Inflammatory macrophage (primary cell): ENCODE measurements at places on chromosomes 13 and 19.

GRCh38 chr19:46660551-46661019 is 397 bp downstream of the DACT3 start:
- no peak for DNase-seq

GRCh38 chr19:4064149-4064495 is 2.6 kb downstream of the ZBTB7A start:
- DNase-seq = no peak

- DNase-seq = no peak
Observed at GRCh38 chr19:40716031-40716481, 630 bp downstream of the COQ8B start.

- no peak for DNase-seq
Observed at GRCh38 chr19:46903458-46903857, 42.7 kb downstream of the ARHGAP35 start.

GRCh38 chr13:36105726-36106125 is 25.5 kb downstream of the DCLK1 start:
- no peak for DNase-seq

DNA sequence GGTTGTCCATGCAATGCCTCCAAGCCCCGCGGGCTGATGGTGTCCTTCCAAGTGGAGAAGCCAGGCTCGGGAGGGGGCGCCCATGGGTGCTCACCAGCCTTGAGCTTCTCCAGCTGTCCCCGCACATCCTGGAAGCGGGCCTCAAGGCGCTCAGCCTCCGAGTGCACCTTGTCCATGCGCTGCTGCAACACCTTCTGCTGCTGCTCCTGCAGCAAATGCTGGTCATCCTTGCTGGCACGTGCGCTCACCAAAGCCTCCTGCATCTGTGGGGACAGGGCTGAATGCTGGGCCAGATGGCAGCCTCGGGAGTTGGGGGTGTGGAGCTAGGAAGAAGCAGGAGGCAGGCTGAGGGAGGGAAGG is 22.8 kb upstream of the EMP3 start:
- DNase-seq = no peak

DNA sequence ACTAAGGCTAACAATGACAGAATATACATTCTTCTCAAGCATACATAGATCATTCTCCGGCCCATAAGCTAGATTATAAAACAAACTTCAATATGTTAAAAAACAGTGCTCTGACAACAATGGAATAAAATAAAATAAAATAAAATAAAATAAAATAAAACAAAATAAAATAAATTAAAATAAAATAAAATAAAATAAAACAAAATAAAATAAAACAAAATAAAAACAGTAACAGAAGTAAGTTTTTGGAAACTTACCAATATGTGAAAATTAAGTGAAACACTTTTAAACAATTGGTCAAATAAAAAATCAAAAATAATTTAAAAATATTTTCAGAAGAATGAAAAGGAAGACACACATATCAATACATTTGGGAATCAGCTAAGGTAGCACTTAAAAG is 1785.8 kb upstream of the PCDH20 start:
- DNase-seq = no peak

DNA sequence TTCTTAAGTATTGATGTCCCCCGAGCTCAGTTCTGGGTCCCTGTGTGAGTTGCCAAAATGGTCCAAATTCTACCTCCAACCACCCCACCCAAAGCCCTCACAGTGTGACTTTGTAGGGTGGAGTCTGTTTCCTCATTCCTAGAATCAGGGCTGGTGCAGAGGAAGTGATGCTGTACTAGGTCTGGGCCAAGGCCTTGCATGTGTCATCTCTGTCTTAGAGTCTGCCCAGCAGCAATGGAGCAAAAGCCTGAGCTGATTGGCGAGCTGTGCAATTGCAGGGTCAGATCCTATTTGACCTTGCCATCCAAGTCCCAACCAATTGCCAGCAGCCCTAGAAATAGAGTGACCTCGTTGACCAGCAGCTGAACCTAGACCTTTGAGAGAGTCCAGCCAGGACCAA is 97.0 kb upstream of the ANKRD10 start:
- peak; percentile 47 for DNase-seq

- DNase-seq = no peak
Observed at GRCh38 chr13:60608954-60609353, 211.9 kb downstream of the TDRD3 start.

DNA sequence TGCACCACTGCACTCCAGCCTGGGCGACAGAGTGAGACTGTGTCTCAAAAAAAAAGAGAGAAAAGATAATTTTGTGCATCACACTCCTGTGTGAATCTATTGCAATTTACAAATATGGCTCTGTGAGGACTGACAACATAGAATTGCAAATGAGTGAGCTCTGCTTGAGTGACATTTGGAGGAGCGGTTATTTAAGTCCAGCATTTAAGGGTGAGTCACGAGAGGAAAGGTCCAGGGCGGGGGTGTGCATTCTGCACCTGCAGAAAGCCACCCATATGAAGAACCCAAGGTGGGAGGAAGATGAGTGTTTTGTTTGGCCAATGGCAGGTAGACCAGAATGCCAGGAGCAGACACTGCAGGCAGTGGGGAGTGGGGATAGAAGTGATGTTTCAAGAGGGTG is 58.5 kb downstream of the DGKH start:
- no peak for DNase-seq

DNA sequence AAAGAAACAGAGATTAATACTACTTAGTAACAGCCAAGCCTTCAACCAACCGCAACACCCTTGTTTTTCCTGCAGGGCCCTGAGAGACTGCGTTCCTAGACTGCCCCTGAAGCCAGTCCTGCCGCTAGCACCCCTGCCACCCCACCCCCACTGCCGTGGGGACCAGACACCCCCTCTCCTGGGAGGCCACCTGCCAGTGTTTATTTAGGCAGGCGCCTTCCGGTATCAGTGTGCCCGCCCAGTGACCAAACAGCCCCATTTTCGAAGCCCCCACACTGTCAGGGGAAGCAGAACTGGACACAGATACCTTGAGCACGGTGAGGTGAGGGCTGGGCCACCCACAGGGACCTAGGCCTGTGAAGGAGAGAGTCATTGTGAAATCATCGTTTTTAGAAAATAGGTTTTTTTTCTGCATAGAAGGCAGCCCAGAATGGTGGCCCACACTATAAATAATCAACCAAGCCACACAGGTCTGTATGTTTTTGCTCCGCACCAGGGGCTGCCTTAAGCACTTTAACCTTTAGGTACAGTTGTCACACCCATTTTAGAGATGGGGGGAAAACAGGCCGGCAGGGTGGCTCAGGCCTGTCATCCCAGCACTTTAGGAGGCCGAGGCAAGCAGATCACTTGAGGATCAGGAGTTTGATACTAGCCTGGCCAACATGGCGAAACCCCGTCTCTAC is 3.5 kb upstream of the TLE5 start:
- no peak for DNase-seq

GRCh38 chr13:32545083-32545482 is 6.5 kb upstream of the N4BP2L2 start:
- DNase-seq = no peak

DNA sequence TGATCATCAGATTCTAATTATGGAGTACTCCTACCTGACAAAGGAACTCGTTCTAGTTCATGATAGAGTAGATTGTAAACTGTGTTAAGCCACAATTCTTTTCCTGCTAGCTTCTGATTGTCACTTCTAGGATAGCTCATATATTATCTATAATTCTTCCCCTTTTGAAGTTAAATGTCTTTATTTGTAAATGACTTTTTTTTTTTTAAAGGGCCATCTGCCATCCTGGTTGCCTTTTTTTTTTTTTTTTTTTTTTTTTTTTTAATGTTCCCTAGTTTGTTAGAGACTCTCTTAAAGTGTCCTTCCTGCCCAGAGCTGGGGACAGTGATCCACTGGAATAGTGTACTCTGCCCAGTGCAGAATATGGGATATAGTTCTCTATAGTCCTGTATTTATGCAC is 4.3 kb downstream of the CHAMP1 start:
- DNase-seq = no peak

DNA sequence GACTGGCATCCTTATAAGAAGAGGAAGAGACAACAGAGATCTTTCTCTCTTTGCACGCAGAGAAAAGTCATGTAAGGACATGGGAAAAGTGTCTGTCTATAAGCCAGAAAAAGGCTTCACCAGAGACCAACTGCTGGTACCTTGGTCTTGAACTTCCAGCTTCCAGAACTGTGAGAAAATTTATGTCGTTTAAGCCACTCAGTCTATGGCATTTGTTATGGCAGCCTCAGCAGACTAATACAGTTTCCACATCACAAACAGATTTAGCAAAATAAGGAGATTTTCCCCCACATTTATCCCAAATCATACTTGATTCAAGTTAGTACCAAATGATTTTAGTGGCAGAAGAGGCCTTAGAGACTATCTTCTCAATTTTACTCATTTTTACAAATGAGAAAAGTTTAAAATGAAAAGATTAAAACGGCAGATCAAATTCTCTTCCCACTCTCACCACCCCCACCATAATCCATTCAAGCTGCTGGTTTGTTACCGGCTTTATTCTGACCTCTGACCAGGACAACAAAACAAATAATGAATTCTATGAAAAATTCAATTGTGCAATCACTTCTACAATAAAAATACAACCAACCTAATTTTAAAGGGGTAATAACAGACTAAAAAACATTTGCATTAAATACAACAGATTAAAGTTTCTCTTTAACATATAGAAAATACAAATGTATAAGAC is 316.3 kb downstream of the TBC1D4 start:
- DNase-seq = no peak

DNA sequence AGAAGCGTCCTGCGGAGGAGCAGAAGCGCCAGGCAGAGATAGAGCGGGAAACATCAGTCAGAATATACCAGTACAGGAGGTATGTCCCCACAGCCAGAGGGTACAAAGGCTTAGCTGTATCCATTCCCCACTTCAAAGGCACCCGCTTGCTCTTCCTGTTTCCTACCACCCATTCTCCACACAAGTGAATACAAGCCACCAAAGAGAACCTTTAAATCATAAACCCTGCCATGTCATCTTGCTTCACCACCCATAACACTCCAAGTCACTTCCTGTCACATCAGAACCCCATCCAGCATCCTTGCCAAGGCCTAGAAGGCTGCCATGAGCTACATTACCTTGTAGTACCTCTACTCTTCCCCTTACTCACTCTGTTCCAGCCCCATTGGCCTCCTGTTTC is 205.8 kb downstream of the LMO7 start:
- no peak for DNase-seq

DNA sequence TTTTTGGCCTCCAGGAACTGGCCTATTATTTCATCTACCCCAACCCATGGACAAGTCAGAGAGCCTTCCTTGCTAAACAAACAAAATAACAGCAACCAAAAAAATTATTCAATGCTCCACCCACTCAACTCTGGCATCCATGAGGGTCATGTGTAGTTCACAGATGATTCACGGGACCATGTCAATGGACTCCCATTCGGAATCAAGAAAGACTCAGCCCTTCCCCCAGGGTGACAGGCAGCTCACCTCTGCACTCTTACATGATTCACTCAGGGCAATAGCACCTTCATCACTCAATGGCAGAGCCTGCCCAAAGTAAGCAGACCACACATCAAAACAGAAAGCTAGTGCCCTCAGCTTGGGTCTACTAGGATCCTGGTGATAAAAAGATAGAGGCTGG is 14.3 kb upstream of the SCEL start:
- no peak for DNase-seq

DNA sequence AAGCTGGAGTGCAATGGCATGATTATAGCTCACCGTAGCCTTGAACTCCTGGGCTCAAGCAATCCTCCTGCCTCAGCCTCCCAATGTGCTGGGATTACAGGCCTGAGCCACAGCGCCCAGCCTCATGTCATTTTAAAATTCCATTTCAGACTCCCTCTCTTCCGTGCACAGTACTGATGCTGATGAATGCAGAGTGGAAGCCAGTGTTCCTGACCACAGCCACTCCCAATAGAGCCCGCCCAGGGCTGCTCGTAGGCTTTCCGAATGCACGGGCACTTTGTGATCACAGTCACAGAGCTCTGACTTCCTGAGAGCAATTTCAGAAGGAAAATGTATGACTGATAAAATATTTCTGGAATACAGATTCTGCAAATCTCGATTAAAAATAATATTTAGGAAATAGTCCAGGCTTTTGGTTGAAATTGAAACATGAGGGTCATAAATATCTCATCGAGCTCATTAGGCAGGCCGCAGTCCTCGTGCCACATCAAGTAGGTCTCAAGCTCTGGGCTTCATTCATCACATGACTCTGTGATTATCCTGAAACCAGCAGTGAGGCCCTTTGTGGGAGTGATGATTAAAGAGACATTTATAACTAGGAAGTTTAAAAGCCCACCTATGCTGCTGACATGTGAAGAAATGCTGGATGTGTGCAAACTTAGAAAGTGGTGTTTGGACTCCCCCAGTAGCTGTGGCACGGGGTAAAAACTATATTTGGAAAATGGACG is 38.9 kb upstream of the AMER2 start:
- no peak for DNase-seq

- DNase-seq = no peak
Observed at GRCh38 chr19:1214862-1215731, 9.5 kb downstream of the STK11 start.

GRCh38 chr19:14559916-14560775 is 11.7 kb downstream of the NDUFB7 start:
- no peak for DNase-seq

DNA sequence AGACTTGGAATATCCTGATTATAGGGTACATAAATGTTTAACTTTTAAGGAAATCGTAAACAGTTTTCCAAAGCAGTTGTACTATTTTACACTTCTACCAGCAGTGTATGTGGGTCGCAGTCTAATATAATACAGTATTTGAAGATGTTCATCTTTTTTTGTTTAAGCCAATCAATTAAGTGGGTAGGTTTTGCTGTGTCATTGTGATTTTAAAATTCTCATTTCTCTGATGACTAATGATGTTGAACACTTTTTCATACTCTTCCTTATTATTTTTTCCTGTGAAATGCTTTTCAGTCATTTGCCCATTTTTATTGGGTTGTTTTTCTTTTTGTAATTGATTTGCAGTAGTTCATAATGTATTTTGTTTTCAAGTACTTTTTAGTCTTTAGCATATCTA is 2689.7 kb downstream of the PCDH9 start:
- no peak for DNase-seq

GRCh38 chr13:43000676-43001075 is 8.6 kb upstream of the EPSTI1 start:
- DNase-seq = no peak

GRCh38 chr19:3095441-3096191 is 1.5 kb downstream of the GNA11 start:
- DNase-seq = no peak

DNA sequence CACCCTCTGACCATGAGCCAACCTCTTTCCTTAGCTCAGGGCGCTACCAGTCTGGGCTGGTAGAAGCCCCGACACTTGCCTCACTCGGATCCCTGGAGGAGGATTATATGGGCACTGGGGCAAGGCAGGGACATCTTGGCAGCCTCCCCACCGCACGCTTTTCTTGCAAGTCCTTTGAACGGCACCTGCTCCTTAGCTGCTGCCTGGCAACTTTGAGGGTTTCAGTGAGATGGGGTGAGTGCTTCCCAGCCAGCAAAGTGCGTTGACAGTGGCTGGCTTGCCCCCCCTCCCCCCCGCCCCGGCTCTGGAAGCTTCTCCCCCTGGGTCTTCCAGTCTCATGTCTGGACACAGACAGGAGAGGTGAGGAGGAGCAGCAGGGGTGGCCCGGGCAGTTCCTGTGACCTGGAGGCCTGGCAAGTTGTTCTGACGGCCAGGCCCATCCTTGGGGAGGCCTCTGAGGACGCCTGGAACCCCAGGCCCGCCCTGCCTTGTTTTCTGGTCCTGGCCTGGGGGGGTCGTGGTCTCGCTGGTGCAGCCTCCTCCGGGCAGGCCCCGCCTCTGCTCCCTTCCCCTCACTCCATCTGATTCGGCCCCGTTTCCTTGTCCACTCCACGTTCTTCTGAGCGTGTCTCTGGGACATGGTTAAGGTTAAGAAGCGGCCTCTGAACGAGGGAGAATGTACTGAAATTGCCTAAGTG is 75.2 kb downstream of the ATP11A start:
- no peak for DNase-seq

GRCh38 chr13:88456151-88456550 is 785.0 kb downstream of the SLITRK5 start:
- DNase-seq = peak; percentile 33
